Stimulated activated memory B cell treated with anti-CD40 and anti-IgM and Interleukin-4, amounts not matched to agents 10 μg/mL and 1 μg/mL and 100 μg/mL, for 72 hours (primary cell): ENCODE measurements at places on chromosomes 13 and 19.

DNA sequence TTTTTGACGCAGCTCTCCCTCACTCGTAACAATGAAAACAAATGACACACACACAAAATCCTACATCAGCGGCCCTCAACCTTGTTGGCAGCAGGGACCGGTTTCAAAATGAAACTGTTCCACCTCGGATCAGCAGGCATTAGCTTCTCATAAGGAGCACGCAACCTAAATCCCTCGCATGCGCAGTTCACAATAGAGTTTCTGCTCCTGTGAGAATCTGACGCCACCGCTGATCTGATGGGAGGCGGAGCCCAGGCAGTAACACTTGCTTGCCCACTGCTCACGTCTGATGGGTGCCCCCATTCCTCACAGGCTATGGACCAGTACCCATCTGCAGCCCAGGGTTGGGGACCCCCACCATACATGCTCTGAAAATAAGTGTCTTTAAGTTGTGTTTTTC is 43.4 kb downstream of the DHRS12 start:
- H3K27ac ChIP-seq: no peak overlapping the region
- H3K4me1 ChIP-seq: peaks cover 31% of the 10 kb centered on the region
- peaks cover 35% of the 10 kb centered on the region for H3K36me3 ChIP-seq
- no peaks in the 10 kb centered on the region for H3K27me3 ChIP-seq
- no peak overlapping the region for H3K4me3 ChIP-seq
- no peak for ATAC-seq

DNA sequence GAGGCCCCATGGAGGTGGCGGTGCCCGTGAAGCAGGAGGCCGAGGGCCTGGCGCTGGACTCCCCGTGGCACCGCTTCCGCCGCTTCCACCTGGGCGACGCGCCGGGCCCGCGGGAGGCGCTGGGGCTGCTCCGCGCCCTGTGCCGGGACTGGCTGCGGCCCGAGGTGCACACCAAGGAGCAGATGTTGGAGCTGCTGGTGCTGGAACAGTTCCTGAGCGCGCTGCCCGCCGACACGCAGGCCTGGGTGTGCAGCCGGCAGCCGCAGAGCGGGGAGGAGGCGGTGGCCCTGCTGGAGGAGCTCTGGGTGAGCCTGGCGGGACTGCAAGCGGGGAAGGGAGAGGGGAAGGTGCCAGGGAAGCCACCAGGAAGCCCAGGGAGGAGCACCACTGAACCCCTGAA is 5.8 kb downstream of the ZNF444 start:
- no peak overlapping the region for H3K4me3 ChIP-seq
- peaks cover 34% of the 10 kb centered on the region for H3K36me3 ChIP-seq
- ATAC-seq: peak; percentile 46
- H3K27me3 ChIP-seq: no peaks in the 10 kb centered on the region
- H3K4me1 ChIP-seq: peaks cover 22% of the 10 kb centered on the region

DNA sequence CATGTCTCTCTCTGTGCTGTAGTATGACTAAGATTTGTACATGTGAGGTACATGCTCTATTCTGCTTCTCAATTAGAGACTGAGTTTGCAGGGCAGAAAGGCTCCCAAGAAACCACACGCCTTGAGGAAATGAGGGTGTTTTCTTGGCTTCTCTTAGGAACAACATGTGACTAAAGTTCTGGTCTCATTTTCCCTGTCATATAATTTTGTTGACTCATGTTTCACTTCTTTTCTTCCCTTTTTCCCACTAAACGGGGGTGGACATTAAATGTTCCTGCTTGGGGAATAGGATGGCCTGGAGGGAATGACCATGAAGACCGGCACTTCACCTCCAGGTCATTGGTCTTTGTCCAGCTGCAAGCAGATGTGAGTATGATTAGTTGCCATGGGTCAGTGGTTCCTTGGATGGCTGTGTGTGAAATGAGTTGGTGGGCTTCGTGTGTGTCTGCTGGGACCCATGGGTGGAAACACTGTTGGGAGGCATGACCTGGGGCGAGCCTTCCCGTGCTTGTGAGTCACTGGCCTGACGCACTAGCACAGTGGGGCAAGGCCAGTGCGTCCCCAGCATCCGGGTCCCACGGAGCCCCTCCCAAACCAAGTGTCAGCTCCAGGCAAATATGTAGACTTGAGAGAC is 56.6 kb downstream of the COL4A1 start:
- H3K27ac ChIP-seq: no peak overlapping the region
- no peak overlapping the region for H3K4me3 ChIP-seq
- no peaks in the 10 kb centered on the region for H3K36me3 ChIP-seq

- ATAC-seq: no peak
- no peaks in the 10 kb centered on the region for H3K36me3 ChIP-seq
- H3K4me1 ChIP-seq: no peaks in the 10 kb centered on the region
- H3K27ac ChIP-seq: no peak overlapping the region
Measured at GRCh38 chr13:101892296-101892695, 439.8 kb downstream of the ITGBL1 start.

GRCh38 chr19:31144075-31144870 is 205.0 kb downstream of the TSHZ3 start:
- no peaks in the 10 kb centered on the region for H3K27me3 ChIP-seq
- no peaks in the 10 kb centered on the region for H3K36me3 ChIP-seq
- no peaks in the 10 kb centered on the region for H3K4me1 ChIP-seq
- no peak overlapping the region for H3K27ac ChIP-seq
- ATAC-seq: no peak
- H3K4me3 ChIP-seq: no peak overlapping the region

- H3K4me3 ChIP-seq: no peak overlapping the region
- H3K36me3 ChIP-seq: no peaks in the 10 kb centered on the region
- ATAC-seq: no peak
- H3K27me3 ChIP-seq: no peaks in the 10 kb centered on the region
Measured at GRCh38 chr13:79933389-79933788, 407.5 kb downstream of the SPRY2 start.

- no peak for ATAC-seq
- peaks cover 70% of the 10 kb centered on the region for H3K4me1 ChIP-seq
- H3K36me3 ChIP-seq: no peaks in the 10 kb centered on the region
- H3K4me3 ChIP-seq: peak overlapping the region; percentile 45
- no peaks in the 10 kb centered on the region for H3K27me3 ChIP-seq
Measured at GRCh38 chr19:16262618-16263017, 62.0 kb upstream of the KLF2 start.

DNA sequence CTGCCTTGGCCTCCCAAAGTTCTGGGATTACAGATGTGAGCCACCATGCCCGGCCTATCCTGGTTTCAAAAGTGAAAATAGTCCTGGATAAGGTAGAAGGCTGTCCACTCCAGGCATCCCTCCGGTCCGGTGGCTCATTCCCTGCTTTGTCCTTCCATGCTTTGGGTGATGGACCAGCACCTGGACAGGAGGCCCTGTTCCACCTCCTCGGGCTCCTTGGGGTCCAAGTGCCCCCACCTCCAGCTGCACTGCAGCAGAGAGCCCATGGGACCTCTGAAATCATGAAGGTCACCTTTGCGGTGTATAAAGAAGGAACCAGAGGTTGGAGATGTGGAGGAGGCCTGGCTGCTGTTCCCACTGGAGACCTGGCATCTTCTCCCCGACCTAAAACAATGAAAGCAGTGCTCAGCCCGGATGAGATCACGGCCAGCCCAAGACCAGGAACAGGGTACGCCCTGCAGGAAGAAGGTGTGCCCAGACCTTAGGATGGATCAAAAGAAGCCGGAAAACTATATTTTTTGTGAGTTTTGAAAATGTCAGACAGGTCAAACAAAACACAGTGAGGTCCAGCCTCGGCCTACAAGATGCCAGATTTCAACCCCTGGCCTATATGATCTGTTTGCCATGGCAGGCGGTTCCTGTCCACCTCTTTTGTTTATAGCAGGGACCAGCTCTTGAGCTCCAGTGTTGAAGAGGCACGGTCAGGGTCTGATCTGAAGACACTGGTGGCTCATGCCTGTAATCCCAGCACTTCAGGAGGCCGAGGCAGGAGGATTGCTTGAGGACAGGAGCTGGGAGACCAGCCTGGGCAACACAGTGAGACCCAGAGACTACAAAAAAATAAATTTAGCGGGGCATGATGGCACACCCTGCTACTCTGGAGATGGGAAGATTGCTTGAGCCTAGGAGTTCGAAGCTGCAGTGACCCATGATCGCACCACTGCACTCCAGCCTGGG is 5.8 kb downstream of the LSR start:
- no peak overlapping the region for H3K4me3 ChIP-seq
- H3K27ac ChIP-seq: peak overlapping the region; percentile 47
- no peaks in the 10 kb centered on the region for H3K27me3 ChIP-seq
- H3K36me3 ChIP-seq: peaks cover 40% of the 10 kb centered on the region

- H3K4me1 ChIP-seq: no peaks in the 10 kb centered on the region
- no peak overlapping the region for H3K4me3 ChIP-seq
- no peaks in the 10 kb centered on the region for H3K36me3 ChIP-seq
- no peak overlapping the region for H3K27ac ChIP-seq
Measured at GRCh38 chr13:26951581-26952177, 191.1 kb upstream of the GPR12 start.

DNA sequence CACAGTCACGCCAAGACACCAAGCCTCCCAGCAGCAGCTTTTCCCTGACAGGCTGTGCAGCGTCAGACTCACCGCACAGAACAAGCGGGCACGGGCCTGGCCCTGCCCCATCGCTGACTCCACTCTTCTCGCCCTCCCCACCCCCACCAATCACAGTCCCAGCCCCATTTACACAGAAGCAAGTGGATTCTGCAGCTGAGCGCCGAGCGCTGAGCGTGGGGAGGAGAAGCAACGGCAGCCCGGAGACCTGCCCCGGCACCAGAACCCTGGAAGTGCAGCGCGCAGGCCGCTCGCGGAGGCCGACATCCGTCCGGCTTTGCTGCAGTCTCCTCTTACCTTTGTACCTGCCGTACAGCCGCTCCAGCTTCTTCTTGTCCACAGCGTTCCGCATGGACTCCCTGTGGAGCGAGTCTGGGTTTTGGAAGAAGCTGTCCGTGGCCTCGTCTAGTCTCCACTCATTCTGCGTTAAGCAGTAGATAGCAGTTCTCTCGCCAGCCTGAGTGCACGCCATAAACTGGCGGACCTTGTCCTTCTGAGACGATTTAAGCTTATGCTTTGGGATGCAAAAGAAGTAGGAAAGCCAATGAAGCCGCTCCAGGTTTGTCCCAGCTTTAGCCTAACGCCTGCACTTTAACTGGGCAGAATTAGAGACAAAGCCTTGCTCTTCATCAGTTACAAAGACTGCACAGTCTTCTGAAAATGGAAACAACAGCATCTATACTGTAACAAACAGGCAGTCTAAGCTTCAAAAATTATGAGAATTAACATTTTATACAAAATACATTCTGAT is 6.8 kb downstream of the DCUN1D2 start:
- H3K27ac ChIP-seq: no peak overlapping the region
- no peak for ATAC-seq
- H3K36me3 ChIP-seq: peaks cover 23% of the 10 kb centered on the region
- no peaks in the 10 kb centered on the region for H3K27me3 ChIP-seq
- peaks cover 30% of the 10 kb centered on the region for H3K4me1 ChIP-seq

GRCh38 chr13:113411216-113412023 is 41.9 kb downstream of the ADPRHL1 start:
- no peak overlapping the region for H3K4me3 ChIP-seq
- no peak overlapping the region for H3K27ac ChIP-seq

DNA sequence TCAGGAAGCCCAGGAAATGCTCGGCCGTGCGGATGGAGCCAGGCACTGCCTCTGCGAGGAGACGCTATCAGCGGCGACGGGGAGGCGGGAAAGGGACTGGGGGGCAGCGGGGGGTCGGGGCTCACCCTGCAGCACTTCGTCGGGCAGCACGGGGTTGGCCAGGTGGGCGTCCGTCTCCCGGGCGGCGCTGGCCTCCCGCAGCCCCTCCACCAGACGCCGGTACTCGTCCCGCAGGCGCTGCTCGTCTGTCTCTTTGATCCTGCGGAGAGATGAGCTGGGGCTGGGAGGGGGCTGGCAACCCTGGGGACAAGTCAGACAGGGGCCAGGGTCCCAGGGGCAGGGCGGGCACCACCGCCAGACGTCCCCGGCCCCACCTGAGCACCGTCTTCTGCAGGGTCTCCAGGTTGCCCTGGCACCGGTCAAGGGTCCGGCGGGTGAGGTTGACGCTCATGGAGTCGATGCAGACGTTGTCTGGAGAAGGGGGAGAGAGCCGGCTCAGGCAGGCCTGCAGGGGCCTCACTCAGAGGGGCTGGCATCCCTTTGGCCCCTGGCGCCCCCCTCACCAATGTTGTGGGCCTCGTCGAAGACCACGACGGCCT is 6.4 kb downstream of the ERCC2 start:
- H3K36me3 ChIP-seq: peaks cover 45% of the 10 kb centered on the region
- no peak overlapping the region for H3K27ac ChIP-seq
- H3K4me3 ChIP-seq: no peak overlapping the region
- peak; percentile 49 for ATAC-seq

DNA sequence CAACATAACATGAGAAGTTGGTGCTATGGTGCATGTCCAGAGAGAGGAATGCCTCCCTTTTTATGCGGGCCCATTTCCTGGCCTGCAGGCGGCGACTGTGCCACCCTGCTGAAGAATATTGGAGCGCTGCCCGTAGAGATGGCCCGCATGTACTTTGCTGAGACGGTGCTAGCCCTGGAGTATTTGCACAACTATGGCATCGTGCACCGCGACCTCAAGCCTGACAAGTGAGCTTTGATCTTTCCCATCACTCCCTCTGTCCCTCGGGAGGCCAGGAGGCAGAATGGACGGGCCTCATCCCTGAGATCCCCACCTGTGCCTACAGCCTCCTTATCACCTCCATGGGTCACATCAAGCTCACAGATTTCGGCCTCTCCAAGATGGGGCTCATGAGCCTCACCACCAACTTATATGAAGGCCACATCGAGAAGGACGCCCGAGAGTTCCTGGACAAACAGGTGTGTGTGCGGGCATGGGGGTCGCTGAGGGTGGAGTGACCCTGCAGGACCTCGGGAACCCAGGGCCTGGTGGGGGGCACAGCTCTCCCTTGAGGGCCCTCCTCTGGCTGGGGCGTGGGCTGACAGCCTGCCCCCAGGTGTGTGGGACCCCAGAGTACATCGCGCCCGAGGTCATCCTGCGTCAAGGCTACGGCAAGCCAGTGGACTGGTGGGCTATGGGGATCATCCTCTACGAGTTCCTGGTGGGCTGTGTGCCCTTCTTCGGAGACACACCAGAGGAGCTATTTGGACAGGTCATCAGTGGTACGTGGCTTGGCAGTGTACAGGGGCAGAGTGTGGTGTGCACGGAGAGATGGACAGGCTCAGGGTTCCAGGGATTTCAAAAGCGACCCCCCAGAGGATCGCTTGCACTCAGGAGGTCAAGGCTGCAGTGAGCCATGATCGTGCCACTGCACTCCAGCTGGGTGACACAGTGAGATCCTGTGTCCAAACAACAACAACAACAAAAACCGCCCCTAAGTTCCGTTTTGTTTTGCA is 16.2 kb downstream of the DNASE2 start:
- no peak overlapping the region for H3K27ac ChIP-seq
- no peak overlapping the region for H3K4me3 ChIP-seq
- H3K4me1 ChIP-seq: peaks cover 12% of the 10 kb centered on the region
- ATAC-seq: no peak
- H3K27me3 ChIP-seq: peaks cover 33% of the 10 kb centered on the region

DNA sequence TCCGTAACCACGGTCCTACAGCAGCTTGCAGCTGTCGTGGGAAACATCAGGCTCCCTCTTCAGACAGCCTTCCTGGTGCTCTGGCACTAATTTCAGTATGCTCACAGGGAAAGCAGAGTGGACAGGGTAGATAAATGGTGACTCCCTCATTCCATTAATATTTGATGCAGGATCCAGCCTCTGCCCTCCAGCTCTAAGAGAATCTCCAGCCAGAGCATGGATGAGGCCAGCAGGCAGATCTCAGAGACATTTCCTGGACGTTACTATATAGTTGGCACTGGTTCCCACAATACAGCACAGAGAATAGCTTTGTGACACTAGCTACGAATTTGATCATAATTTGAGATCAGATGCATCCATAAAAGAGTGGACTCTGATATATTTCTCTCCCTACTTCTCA is 341.4 kb downstream of the LIG4 start:
- ATAC-seq: no peak
- no peaks in the 10 kb centered on the region for H3K36me3 ChIP-seq
- no peak overlapping the region for H3K4me3 ChIP-seq
- H3K27me3 ChIP-seq: no peaks in the 10 kb centered on the region
- H3K27ac ChIP-seq: no peak overlapping the region
